ENCODE measurements at places on chromosomes 1 and 21.

DNA sequence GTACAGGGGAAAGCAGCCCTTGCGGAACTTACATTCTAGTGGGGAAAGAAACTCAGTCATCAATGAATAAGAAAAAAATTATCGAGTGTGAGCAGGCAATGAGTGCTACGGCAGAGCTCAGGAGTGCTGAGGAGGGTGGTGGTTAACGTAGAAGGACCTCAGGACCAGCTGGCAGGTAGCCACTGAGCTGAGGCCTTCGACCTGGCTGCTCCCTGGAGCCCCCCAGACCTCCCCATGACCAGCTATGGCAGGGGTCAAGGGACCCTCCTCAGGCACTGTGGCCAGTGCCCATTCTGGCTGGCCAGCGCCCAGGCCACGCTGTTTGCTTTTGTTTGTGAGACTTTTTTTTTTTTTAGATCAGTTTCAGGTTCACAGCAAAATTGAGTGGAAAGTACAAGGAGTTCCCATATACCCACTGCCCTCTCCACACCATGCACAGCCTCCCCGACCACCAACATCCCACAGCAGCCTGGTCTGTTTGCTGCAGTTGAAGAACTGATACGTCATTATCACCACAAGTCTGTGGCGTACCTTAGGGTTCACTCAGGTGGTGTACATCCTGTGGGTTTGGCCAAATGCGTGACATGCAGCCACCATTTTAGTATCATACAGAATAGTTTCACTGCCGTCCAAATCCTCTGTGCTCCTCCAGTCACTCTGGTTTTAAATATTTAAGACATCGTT lies 11.8 kb upstream of the TTC22 start:
- no peak for DNase-seq

DNA sequence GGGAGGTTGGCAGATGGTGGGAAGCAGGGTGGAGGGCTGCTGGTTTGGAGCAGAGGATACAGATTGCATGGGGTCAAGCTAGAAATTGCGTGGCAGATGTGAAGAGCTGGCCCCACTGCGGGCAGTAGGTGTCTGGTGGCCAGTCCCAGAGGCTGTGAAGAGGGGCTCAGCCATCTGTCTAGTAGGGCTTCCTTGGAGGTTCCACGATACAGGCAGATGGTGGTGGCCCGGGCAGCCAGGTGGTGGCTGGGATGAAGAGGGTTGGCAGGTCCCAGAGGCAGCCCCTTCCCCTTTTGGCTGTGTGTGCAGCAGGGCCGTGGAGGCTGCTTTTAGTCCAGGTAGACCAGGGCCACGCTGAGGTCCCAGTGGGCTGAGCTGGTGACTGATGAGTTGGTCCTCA lies 16.6 kb downstream of the PSEN2 start:
- DNase-seq = no peak

DNA sequence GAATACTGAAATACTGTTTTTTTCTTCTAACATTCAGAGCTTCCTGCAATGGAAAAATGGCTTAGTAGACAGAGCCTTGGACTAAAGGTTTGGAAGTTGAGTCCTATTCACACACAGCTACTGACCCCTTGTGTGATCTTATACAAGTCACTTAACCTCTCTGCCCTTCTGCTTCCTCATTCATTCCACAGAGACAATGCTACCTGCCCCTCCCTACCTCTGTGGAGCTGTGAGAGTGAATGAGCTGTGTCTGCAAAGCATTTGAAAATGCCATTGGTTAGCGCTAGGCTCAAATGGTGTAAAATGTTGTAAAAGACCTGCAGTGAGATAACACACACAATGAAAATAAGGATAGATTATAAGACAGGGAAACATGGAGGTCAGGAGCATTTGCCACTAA lies 214.4 kb downstream of the BARHL2 start:
- DNase-seq = no peak

DNA sequence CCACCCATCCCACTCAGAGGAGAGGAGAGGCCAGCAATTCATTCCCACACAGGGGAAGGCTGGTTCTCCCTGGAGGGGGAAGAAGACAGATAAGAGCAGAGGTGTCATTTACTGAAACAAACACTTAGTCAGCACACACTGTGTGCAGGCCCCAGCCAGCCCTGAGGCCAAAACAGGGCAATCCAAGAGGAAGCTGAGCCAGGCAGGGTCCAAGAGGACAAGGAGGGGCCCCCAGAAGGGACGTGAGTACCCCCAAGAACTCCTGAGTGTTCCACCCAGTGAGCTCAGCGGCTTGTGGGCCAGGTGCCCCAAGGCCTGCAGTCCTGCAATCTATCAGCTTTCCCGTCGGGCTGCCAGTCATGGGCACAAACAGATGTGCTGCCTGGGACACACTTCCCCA lies 15.8 kb downstream of the ADGRB2 start:
- DNase-seq = no peak

DNA sequence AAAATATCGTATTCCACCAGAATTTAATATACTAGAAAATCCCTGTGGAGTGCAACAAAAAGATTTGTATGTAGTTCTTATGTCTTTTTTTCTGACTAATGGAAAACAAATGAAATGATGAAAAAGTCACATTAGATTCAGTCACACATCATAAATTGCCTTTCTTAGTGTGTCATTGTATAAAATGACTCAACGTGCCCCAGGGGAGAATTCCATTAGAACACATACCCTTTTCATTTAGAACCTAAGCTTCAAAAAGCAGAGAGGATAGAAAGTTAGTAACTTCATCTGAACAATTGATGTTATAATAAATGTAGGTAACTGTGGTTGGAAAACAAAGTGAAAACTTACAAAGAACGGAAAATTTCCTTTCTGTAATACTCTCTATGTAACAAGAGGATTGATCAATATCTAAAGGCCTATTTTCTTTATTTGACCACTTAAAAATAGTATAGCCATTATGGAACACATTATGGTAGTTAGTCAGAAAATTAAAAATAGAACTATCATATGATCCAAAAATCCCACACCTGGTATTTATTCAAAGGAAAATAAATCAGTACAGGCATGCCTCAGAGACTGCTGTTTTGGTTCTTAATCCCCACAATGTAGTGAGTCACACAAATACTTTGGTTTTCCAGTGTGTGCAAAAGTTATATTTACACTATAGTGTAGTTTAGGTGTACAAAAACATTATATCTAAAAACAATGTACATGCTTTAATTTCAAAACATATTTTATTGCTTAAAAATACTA lies 1016.1 kb downstream of the KCNT2 start:
- DNase-seq = no peak

- DNase-seq = no peak
Measured at GRCh38 chr21:15671188-15671587, 58.6 kb upstream of the USP25 start.

DNA sequence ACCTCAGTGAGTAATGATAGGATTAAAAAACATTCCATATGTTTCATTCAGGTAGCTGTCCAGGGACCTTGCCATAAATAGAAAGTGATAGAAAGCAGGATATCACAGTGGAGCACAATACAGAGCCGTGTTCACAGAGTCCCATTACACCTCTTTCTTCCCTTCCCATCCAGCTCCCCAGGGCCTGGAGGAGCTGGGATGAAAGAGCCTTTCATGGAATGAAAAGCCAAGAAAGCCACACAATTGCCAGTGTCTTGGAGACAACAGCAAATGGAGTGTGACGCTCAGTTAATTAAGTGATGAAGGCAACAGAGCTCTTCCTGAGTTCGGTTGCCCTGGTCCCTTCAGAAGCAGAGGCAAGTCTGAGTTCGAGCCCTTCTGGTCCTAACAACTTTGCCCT lies 387.3 kb upstream of the PLXNA2 start:
- DNase-seq = no peak

- DNase-seq = no peak
Measured at GRCh38 chr1:165686121-165686970, 12.0 kb downstream of the ALDH9A1 start.

DNA sequence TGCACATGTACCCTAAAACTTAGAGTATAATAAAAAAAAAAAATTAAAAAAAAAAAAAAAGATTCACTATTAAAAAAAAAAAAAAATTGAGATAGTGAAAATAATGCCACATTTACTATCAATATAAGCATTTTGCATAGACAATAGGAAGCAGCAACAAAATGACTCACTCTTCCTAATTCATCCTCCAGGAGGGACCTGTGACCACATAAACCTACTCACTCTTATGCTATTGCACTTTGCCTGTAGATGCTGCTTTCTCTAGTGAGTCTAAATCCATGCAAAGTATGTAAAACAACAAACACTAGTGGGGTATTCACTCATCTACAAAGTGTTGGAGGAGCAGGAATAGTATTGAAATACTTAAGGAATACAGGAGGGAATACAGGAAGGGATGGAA lies 2.9 kb downstream of the OR10J5 start:
- no peak for DNase-seq

Data from activated CD8-positive, alpha-beta memory T cell treated with anti-CD3 and anti-CD28 coated beads for 48 hours (primary cell).